NCI-H2081 treated with DMSO at 0.1 percent for 48 hours (cell line): ENCODE measurements at places on chromosomes 5 and 9.

GRCh38 chr9:14909961-14910805 is at the start of gene FREM1:
Gene FREM1 (minus strand): TSS chr9:14910428. CDS start chr9:14868977, 41,451 bp downstream.
- no peak for DNase-seq

GRCh38 chr9:3337515-3338225 is 188.1 kb downstream of the RFX3 start:
- DNase-seq: no peak

- DNase-seq: no peak
Observed at GRCh38 chr9:129933185-129934040, 98.2 kb downstream of the USP20 start.

DNA sequence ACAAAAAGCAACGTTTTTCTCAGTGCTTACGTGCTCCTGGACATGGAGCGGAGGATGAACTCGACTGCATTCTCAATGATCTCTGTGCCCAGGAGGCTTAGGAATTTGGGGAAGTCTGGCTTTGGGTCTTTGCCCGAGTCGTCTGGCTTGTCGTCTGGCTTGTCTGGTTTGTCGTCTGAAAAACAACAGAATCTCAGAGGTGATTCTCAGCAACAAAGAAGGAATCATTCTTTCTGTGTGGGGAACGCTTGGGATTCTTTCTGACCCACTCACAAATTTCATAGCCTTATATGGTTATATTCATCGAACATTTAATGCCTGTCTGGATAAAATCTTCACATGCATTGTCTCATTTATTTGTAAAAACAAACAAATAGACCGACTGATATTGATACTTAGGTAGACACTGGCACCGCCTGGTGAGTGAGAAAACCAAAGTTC is 4.7 kb downstream of the C5orf46 start:
- no peak for DNase-seq

DNA sequence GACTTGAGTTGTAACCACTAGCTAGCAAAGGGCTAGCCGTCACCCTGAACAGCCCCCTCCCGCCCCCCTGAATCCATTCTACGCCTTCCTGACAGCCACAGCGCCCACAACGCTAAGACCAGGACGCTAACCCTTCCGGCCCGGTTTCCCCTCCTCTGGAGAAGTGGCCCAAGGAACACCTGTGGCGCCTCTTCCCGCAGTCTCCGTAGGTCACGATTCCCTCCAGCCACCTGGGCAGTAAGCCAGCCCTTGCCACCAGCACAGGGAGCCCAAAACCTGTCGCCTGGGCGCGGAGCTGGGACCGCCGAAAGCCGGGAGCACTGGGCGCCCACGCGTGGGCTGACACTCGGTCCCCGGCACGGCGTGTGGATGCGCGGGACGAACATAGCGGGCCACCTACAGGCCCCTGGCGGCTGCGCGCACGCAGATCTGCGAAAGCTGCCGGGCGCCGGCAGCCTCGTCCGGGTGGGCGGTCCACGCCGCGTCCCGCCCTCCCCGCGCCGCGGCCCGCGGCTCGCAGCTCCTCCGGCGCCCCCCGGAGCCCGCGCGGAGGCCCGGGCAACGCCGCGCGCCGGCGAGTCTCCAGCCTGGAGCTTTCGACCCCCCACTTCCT is 596 bp downstream of the IRF1 start:
- DNase-seq: no peak

GRCh38 chr9:30235564-30235963 is 2148.9 kb upstream of the ACO1 start:
- DNase-seq: no peak

- no peak for DNase-seq
Observed at GRCh38 chr5:140214831-140215230, 39.8 kb downstream of the CYSTM1 start.

GRCh38 chr9:37908283-37908682 is 4.4 kb upstream of the SLC25A51 start:
- no peak for DNase-seq
